Common myeloid progenitor, CD34-positive (primary cell): ENCODE measurements at places on chromosomes 11 and 22.
A peak's percentile ranks its signal among the peaks of the same experiment; 100 is the strongest.

- no peak for DNase-seq
These were observed 195.5 kb upstream of the SORL1-AS1 start for GRCh38 chr11:121648306-121648705.

DNA sequence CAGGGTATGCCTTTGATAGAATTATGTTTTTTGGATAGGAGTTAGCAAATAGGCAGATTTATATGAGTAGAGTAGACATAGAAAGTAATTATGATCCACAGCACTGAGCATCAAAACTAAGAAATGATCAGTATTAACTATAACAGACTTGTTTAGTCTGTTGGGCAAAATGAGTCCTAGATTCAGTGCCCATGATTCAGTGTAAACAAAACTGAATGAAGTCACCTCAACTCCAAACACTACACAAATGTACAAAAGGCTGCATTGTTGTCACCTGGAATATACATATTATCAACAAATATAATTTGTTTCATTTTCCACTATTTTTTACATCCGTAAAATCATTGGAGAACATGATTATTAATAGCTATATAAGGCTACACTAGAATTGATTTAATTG, 6.7 kb downstream of the UEVLD start:
- no peak for DNase-seq

- no peak for DNase-seq
These were observed 13.4 kb downstream of the DRD4 start for GRCh38 chr11:650482-650881.

GRCh38 chr11:36750349-36750748, 152.3 kb upstream of the RAG2 start:
- peak; percentile 60 for DNase-seq

GRCh38 chr11:24046731-24047130, 450.1 kb upstream of the LUZP2 start:
- no peak for DNase-seq

GRCh38 chr11:93969925-93970922, 50.9 kb upstream of the HEPHL1 start:
- DNase-seq = no peak

- no peak for DNase-seq
These were observed 106.4 kb upstream of the CCDC90B start for GRCh38 chr11:83392556-83392955.

DNA sequence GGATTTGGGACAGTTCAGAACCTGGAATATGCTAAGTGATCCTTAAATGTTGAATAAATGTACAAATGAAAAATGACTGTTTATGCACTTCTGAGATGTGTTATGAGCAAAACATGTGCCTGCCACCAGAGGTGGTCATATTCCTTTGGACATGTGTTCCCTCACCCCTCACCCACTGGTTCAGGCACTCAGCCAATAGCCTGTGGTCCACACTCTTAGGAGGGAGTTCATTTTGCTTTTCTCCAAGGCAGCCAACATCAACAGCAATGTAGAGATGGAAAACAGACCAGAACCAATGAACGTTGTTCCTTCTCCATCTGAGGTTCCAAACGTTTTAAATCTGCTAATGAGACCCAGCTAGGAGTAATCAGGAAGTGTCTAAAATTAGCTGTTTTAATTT, 44.0 kb downstream of the RPUSD4 start:
- DNase-seq = no peak
